ENCODE measurements at places on chromosomes 7 and 10.

GRCh38 chr7:22845221-22845834, 22.7 kb upstream of the TOMM7 start:
- H3K27ac ChIP-seq, result no peak overlapping the region
- H3K36me3 ChIP-seq, result no peaks in the 10 kb centered on the region
- DNase-seq, result no peak
- no peaks in the 10 kb centered on the region for H3K4me1 ChIP-seq

GRCh38 chr7:25686493-25686892, 458.2 kb upstream of the NPVF start:
- no peak for DNase-seq
- no peak overlapping the region for H3K27ac ChIP-seq
- no peaks in the 10 kb centered on the region for H3K4me1 ChIP-seq
- H3K4me3 ChIP-seq, result no peak overlapping the region

DNA sequence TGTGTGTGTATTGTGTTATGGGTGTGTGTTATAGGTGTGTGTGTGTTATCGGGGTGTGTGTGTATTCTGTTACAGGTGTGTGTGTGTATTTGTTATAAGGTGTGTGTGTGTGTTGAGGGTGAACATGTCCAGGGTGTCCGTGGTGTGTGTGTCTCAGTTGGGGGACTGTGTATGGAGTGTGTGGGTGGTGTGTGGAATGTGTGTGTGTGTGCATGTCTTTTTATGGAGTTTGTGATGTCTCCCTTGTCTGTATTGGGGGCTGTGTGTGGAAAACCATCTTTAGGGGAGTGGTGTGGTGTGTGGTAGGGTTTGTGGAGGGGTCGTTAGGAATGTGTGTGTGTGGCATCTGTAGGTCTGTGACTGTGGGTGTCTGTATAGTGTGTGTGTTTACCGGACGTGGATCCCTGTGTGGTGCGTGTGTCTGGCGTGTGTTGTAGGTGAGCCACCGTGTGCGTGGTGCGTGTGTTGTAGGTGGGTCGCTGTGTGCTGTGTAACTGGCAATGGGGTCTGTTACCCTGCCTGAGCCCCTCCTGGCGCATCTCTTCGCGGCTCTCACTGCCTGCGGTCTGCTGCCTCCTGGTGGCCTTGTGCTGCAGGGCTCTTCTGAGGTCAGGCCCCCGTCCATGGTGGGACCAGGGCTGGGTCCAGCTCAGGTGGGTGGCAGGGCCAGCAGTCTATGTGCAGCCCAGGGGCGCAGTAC, 61.7 kb downstream of the PALD1 start:
- H3K4me3 ChIP-seq, result no peak overlapping the region
- no peak for DNase-seq
- no peaks in the 10 kb centered on the region for H3K27me3 ChIP-seq
- no peaks in the 10 kb centered on the region for H3K4me1 ChIP-seq
- H3K36me3 ChIP-seq, result no peaks in the 10 kb centered on the region

DNA sequence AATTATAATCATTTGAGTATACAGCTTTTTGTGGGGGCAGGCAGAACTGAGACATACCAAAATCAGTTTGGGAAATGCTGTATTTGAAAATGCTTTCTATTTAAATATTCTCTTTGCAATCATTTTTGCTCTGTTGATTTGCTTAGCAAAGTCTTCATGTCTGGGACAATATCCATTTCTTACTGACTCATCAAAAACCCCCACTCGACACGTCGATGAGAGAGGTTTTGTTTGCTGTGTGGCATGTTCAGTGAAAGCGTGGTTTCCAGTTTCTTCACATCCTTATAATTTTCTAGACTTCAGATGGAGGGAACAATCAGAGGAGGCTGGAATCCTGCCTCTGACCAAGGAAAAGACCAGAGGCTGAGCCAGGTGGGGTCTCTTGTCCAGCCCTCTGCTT, 28.9 kb downstream of the HTRA1 start:
- DNase-seq, result no peak
- H3K27me3 ChIP-seq, result no peaks in the 10 kb centered on the region
- H3K27ac ChIP-seq, result peak overlapping the region; percentile 81
- peaks cover 66% of the 10 kb centered on the region for H3K4me1 ChIP-seq
- no peaks in the 10 kb centered on the region for H3K36me3 ChIP-seq
- H3K4me3 ChIP-seq, result no peak overlapping the region

GRCh38 chr7:141685285-141686023, 16.5 kb downstream of the DENND11 start:
- no peak for DNase-seq
- peaks cover 11% of the 10 kb centered on the region for H3K4me1 ChIP-seq
- no peak overlapping the region for H3K27ac ChIP-seq
- no peak overlapping the region for H3K4me3 ChIP-seq

- DNase-seq, result no peak
- peaks cover 76% of the 10 kb centered on the region for H3K4me1 ChIP-seq
- no peaks in the 10 kb centered on the region for H3K36me3 ChIP-seq
- H3K4me3 ChIP-seq, result no peak overlapping the region
- no peaks in the 10 kb centered on the region for H3K27me3 ChIP-seq
Observed at GRCh38 chr10:118732245-118733165, 22.3 kb downstream of the CACUL1 start.
